A549 treated with Hydrocortisone at 1 μM for 4 hours (cell line): ENCODE measurements at places on chromosomes 11 and 22. TPM values are rescaled to one million over a fixed set of nuclear protein-coding genes. Genes with fewer than 3 reads are reported as not detected.

Gene SYT13
- total RNA-seq: 5.5 to 7.7 TPM (median 6.5 TPM) in 5 replicates

Gene CSNK2A3
- 1.6 to 3.6 TPM (median 2.2 TPM) in 5 replicates for total RNA-seq

Gene MS4A6A
- not detected in 5 replicates for total RNA-seq

Gene TSSK2
- not detected in 5 replicates for total RNA-seq

Gene DDI1
- total RNA-seq: not detected in 5 replicates

Gene OR8B12
- total RNA-seq: not detected in 5 replicates

Gene CHRDL2
- total RNA-seq: 2.7 to 5.4 TPM (median 4.6 TPM) in 5 replicates

Gene FAM83F
- not detected in 5 replicates for total RNA-seq

Gene HEPHL1
- not detected in 5 replicates for total RNA-seq

Gene PIWIL4
- 0.09 to 0.24 TPM (median 0.18 TPM) in 5 replicates for total RNA-seq

Gene MRGPRE
- 0.08 to 0.22 TPM (median 0.18 TPM) in 4 of 5 replicates, not detected in the other for total RNA-seq

Gene PNPLA5
- 0.03 to 0.06 TPM in 2 of 5 replicates, not detected in the others for total RNA-seq

Gene SYT8
- total RNA-seq: 0.32 to 0.90 TPM (median 0.46 TPM) in 5 replicates

Gene TMPRSS13
- 0.02 TPM in 2 of 5 replicates, not detected in the others for total RNA-seq

Gene TRIM6
- 6.3 to 10.1 TPM (median 8.4 TPM) in 5 replicates for total RNA-seq
